ENCODE measurements at places on chromosomes 1 and 21.

DNA sequence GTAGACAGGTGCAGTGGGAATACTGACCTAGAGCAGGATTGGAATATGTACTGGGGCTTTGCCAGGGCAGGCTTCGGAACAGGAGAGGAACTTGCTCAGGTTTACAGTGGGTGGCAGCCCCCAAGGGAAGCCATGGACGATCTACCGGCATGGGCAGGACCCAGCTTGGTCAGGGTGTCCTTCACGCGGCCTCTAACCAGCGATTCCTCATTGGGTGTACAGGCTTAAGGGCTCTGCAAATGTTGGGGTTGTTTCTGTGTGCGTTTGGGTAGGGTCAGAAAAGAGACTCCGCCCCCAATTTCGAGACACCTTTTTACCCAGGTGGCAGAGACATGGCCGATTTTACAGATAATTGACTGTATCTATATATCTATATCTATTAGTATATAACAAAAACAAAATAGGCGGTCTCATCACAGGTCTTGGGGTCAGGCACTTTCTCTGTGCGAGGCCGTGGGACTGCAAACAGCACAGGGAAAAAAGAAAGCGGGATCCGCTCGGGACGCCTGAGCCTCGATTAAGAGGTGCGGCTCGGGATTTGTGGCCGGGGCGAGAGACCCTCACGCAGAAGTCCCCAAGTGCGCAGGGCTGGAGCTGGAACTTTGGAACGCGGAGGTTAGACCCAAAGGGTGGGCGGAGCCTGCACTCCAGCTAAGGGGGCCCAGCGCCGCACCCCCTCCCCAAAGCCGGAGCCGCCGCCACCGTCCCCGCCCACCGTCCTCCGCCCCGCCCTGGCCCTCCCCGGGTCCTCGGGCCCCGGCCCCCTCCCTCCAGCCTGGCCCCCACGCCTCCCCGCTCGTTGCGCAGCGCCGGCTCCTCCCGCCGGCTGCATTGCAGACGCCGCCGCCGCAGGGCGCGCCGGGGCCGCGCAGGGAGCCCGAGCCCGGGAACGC is 67.5 kb upstream of the VAMP3 start:
- peak; percentile 75 for DNase-seq

- DNase-seq = no peak
Measured at GRCh38 chr21:25508364-25508763, 98.9 kb downstream of the MRPL39 start.

- DNase-seq = peak; percentile 72
Measured at GRCh38 chr1:155126556-155127104, 1.0 kb upstream of the EFNA1 start.

- no peak for DNase-seq
Measured at GRCh38 chr1:210362526-210362925, 33.8 kb downstream of the HHAT start.

DNA sequence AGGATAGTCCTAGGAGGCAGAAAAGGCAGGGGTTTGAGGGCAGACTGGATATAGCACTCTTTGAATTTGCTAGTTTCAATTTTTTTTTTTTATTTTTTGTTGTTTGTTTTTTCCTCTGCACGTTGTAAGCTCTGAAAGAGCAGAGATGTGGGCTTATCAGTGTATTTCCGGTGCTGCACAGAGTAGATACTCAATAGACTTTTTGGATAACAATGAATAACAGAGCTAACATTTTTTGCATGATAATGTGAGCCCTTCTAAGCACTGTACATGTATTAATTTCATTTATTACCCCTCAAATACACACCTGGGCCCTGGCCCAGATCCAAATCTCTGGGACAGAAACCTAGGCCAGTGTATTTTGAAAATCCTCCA is 17.1 kb upstream of the PARP1 start:
- DNase-seq = no peak

DNA sequence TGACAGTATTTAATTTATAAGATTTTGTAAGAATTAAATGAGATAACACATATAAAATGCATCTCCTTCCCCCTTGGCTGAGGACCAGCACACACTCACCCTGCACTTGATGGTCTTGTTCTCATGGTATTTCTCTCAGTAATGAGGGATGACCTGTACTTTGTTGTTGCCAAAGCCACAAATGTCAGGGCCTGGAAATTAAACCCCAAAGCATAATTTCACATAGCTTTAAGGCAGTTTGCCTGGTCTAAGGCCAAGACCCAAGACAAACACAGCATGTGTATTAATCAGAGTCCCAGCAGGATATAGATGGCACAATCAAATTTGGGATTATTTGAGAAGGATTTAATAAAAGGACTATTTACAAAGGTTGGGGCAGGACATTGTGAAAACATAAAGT is 48.6 kb upstream of the EPS15 start:
- no peak for DNase-seq

GRCh38 chr1:203320591-203321272 is 15.4 kb downstream of the BTG2 start:
- peak; percentile 48 for DNase-seq
